ENCODE measurements at places on chromosomes 6 and 20.
A peak's percentile ranks its signal among the peaks of the same experiment; 100 is the strongest.

GRCh38 chr20:51573576-51574243 lies 31.2 kb upstream of the NFATC2 start:
- no peak for DNase-seq

DNA sequence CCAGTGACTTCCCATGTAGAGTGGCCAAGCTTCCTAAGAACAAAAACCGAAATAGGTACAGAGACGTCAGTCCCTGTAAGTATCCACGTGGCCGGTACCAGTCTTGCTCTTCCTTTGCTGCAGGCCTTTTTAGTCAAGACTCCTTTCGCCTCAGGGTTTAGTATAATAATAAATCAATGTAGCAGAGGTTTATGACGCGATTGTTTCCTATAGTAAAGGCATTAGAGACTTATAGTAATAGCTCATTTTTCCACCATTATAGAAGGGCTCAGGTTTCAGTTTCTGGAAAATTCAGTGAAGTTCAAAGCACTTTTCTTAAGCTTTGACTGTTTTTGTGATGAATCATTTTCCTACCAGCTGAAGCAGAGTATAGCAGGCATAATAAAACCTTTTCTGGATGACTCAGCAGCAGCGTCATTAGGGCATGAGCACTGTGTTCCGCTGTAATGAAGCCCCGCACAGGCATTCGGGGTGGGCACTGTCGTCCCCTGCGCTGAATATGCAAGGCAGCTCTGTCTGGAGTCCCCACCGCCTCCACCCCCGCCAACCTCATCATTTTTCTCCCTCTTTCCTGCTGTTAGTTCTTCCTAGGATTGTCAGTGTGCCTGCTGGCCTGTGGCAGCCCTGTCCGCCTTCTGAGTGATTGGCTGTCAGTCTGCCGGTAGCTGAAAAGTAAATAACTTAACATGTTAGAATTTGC lies 51.3 kb downstream of the PTPN1 start:
- peak; percentile 89 for DNase-seq

DNA sequence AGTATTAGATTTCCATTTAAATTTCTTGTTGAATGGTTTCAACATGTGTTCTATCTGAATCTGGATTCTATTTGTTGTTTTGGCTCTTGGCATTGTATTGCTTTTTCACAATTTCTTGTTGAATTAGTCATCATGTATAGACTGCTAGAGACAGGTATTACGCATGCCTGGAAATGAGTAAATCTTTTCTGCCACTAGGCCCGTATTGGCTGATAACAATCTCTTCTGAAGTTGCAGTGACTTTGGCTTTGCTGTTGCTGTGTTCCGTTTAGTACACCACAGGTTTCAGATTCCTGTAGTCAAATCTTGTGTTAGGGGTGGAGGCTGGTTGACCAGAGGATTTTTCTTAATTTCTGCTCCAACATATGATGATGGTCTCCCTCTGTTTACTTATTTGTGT lies 1339.4 kb downstream of the GRIK2 start:
- no peak for DNase-seq

DNA sequence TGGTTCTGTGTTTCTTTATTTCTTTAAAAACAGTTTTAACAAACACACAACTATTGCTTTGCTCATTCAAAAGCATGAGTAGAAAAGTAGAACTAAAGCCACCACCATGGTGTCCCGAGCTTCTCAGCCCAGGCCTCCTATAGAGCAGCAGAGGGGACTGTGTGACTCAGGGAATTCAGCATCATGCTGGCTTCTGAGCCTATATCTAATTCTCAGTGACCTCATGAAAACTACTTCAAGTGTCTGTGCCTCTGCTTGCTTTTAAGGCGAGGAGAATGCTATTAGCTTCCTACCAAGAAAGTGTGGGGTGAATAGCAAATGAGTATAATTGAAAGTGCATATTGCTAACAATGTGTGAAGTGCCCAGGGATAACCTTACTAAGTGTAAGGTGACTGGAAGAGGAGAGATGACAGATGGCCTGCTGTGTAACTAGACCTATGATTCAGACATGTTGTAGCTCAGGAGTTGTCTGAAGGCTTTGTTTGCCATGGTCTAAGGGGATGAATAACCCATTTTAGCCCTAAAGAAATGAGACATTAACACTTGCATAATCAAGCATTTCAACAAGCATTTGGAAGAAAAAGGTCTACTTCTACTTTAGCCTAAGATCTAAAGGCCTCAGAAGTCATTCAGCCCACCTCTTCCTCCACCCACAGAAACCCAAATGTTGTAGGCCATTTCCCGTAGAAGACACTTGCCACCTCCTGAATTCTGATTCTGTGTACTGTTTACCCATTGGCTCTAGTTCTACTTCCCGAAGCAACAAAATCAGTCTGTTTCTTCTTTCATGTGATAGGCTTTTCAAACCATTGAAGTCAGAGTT lies 121.5 kb upstream of the ARG1 start:
- DNase-seq: no peak

DNA sequence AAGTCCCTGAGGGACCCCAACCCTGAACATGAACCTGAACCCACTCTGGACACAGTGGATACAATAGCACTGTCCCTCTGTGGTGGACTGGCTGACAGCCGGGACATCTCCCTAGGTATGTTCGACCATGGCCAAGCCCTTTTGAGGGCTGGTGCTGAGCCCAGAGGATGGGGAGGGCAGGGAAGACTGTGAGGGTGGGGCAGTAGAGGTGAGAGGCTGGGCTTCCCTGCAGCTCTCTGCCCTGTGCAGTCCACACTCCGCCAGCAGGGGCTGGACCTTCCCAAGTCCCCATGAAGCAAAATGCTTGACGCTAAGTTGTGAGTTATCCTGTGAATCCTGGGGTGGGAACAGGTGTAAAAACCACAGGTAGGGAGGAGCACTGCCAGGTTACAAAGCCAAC lies 11.5 kb downstream of the LPIN3 start:
- DNase-seq: no peak

DNA sequence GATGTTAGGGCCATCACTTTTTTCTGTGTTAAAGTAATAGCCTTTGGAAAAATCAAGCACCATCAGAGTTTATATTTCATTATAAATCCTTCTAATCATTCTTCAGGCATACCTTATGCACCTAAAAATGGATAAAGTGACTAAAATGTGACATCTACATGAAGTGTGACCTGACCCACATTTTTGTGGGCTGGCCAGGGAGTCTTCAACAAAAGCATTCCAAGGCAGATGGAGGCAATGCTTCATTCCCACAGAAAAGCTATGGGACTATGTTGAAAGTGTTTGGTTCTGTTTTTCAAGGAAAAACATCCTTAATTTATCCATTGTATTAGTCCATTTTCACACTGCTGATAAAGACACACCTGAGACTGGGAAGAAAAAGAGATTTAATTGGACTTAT lies 58.8 kb upstream of the LTV1 start:
- no peak for DNase-seq

DNA sequence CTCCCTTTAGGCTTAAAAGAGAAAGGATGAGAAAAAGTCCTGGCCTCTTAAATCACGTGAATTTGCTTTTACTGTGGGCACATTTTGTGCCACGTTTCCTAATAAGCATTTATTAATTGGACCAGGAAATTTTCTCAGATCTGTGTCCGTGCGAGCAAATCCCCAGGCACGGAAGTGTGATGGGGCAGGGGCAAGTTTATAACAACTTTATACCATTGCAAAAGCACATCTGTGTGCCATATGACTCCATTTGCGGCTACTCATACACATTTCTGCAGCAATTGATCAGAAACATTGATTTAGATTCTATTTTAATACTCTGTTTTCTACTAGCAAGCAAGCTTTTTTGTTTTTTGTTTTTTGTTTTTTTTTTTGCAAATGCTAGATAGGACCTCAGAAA lies 373.2 kb downstream of the TAF4 start:
- DNase-seq: no peak

- no peak for DNase-seq
Observed at GRCh38 chr20:37706298-37706697, 12.5 kb downstream of the CTNNBL1 start.

- DNase-seq: peak; percentile 23
Observed at GRCh38 chr6:43243664-43244321, 512 bp downstream of the TTBK1 start.
